SHP77 treated with DMSO at 0.1 percent for 48 hours (cell line): ENCODE measurements at places on chromosomes 12 and 14.
A peak's percentile ranks its signal among the peaks of the same experiment; 100 is the strongest.

DNA sequence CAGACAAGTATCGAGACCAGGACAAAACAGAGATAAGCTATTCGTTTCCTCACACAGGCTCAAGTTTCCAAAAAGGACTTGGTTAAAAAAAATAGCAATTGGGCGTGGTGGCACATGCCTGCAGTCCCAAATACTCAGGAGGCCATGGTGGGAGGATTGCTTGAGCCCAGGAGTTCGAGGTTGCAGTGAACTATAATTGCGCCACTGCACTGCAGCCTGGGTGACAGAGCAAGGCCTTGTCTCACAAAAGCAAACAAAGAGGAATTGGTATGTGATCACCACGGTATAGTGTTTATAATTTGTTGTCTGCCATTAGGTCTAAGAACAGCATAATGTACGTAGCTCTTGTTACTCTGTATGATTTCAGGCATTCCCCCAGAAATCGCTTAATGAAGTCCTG lies 175.3 kb downstream of the DERA start:
- no peak for DNase-seq

- no peak for DNase-seq
These were observed 21.5 kb downstream of the ANAPC5 start for GRCh38 chr12:121330692-121331091.

DNA sequence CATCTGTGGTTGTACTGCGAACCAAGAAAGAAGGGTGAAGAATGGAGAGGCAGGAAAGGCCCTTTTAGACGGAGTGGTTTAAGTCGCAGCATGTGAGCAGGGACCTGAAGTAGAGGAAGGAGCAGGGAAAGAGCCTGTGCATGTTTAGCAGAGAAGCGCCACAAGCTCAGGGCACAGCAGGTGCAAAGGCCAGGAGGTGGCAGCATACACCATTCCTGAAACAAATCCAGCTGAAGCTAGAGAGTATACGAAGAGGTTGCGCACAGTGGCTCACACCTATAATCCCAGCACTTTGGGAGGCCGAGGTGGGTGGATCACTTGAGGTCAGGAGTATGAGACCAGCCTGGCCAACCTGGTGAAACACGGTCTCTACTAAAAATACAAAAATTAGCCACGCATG lies 49.9 kb downstream of the HELB start:
- DNase-seq, result no peak

DNA sequence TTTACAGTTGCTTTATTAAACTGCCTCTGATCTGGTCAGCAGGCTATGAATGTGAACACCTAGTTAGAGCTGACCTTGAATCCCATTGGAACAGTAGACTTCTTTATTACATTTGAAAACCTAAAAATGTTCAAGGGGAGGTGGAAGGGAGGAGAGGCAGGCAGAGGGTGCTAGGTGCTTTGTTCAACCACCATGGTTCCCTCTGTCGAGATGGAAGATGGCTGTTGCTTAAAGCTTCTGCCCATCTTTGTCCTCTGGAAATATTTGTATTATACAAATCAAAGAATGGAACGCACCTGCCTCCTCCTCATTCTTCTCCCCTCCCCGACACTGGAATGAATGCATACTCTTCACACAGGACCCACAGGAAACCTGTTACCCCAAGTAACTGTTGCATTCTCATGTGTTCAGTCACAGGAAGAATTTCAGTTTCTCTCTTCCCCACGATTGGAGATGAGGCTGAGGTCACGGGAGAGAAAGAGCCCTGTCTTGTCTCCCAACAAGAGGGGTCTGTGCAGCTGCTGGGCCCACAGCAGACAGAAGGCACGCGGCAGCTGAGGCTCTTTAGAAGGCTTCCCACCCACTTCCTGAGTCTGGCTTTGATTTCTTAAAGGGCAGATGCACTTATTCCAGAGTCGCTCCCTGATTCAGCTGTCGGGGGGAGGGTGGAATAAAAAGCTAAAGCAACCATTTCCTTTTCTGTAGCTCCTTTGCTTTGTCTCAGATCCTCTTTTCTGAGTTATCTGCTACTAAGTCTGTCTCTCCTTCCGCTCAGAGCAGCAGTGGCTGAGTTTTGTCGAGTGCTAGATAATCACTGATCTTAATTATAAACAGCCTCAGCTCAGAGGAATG lies 217.9 kb upstream of the BTG1 start:
- DNase-seq, result no peak

GRCh38 chr12:92465786-92466295 lies 236.9 kb upstream of the PLEKHG7 start:
- no peak for DNase-seq

DNA sequence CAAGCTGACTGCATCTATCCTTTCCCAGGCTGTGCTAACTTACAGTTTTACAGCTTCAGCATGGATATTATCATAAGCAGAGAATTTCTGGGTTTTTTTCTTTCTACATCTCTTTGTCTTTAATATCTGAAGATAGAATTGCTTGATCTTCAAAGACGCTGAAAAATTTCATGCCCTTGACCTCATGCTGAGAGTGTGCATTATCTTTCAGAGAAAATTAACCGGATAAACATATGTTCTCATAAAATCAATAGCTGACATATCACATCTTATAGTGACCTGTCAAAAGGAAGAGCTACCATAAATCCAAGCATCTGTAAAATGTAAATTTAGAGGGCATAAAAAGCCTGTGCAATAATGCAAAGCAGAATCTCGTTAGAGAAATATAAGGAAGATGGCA lies 1704.1 kb upstream of the FLRT2 start:
- DNase-seq, result no peak

DNA sequence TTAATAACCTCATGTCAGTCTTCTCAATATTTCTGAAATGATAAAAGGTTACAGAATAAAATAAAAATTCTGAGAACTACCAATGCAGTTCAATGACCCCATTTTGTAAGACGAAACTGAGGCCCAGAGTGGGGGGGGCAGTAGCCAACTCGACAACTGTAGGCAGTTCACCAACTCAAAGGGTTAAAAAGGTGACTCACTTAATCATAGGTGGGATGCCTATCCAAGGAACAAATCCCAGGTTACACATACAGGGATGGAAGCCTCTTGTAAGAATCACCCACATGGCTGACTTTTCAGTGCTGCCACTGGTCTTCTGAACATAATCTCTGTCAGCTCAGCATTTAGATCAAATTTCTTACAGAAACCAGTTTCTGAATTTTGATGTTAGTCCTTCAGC lies 10.9 kb downstream of the PPM1H start:
- DNase-seq, result no peak

GRCh38 chr12:123621619-123622530 lies 11.6 kb downstream of the EIF2B1 start:
- DNase-seq, result no peak

DNA sequence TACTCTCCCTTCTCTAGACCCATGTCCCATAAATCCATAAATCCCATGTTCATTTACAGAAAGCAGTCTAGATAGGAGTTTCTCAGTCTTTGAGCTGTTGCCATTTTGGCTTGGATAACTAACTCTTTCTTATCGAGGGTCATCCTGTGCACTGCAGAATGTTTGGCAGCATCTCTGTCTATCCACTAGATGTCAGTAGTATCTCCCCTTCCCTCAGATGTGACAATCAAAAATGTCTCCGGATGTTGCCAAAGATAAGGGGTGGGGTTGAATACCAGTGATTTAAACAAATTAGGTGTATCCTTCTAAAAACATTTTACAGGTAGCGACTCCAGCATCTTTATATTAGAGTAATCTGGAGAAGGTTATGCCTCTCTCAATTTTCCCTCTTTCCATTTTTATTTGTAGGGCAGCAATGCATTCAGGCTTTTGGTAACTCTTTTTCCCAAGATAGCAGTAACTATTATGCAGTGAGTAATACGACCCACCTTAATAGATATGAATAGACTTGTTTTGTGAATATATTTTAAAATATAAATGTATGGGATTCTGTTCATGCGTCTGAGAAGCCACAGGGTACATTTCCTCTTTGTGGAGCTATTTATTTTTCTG lies 100.7 kb downstream of the LRRK2 start:
- peak; percentile 74 for DNase-seq

GRCh38 chr14:92729634-92730358 lies 18.6 kb downstream of the LGMN start:
- no peak for DNase-seq

DNA sequence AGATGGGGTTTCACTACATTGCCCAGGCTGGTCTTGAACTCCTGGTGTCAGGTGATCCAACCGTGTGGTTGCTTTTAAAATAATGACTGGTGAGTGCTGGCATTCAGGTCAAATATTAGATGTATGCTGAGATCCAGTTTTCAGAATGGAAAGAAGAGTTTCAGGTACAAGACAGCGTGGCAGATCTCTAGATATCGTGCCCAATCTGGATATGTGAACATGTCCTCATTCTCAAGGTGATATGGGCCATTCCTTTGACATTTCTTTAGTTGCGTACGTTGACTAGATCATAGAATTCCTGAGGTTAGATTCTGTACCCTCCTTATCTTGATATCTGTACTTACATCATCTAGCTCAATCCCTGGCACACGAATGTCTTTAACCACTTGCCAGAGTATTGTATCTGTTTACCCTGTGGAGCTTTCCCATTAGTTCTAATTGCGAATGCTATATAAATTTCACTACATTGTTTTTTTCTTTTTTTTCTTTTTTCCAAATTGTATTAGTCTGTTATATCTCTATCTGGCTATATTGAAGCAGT lies 80.2 kb downstream of the ANO6 start:
- no peak for DNase-seq

GRCh38 chr12:54131641-54132280 lies 57.0 kb downstream of the SMUG1 start:
- no peak for DNase-seq

- no peak for DNase-seq
These were observed 43.9 kb downstream of the CCDC88C start for GRCh38 chr14:91373591-91374254.

GRCh38 chr14:70748422-70748821 lies 60.9 kb downstream of the MAP3K9 start:
- no peak for DNase-seq

- DNase-seq, result no peak
These were observed 243.0 kb downstream of the TTC8 start for GRCh38 chr14:89067293-89067972.
